ENCODE measurements at places on chromosomes 2 and 18.
A peak's percentile ranks its signal among the peaks of the same experiment; 100 is the strongest.

- DNase-seq = peak; percentile 31
Measured at GRCh38 chr2:112690853-112691401, 29.9 kb upstream of the NT5DC4 start.

DNA sequence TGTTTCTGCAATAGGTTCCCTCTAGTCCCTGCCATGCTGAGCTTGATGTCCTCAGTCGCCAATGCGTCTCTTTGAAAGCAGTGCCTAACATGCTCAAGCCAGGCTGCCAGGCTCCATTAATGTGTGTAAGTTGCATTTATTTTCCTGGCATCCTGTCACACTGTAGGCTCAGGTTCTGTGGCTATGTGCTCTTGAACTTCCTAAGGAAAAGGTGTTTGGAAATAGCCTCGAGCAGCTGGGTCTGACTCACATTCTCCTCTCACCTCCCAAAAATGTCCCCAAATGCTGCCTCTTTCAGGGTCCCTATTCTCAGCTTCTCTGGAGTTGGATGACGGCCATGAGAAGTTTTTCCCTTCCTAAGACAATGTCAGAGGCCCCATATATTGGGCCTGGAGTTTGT is 58.0 kb upstream of the SLC14A2 start:
- DNase-seq = no peak

- DNase-seq = no peak
Measured at GRCh38 chr2:100640431-100641124, 77.8 kb downstream of the PDCL3 start.

DNA sequence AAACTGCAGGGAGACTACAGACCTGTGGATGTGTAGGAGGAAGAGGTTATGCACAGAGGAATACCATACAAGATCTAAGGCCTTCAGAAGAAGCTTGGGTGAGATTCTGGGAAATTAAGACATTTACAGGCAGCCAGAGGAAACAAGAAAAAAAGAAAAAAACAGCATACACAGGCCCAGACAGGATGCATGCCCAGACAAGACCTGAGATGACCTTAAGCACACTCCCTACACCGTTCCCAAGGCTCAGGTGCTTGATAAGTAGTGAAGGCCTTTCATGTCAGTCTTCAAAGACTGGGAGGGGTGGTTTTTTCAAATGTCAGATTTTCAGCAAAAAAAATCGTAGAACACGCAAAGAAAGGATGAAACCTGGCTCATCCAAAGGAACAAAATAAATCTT is 83.0 kb downstream of the CCDC138 start:
- no peak for DNase-seq

GRCh38 chr2:11395389-11395788 is 51.0 kb upstream of the ROCK2 start:
- DNase-seq = no peak

GRCh38 chr2:6069381-6069780 is 377.2 kb downstream of the SOX11 start:
- no peak for DNase-seq

DNA sequence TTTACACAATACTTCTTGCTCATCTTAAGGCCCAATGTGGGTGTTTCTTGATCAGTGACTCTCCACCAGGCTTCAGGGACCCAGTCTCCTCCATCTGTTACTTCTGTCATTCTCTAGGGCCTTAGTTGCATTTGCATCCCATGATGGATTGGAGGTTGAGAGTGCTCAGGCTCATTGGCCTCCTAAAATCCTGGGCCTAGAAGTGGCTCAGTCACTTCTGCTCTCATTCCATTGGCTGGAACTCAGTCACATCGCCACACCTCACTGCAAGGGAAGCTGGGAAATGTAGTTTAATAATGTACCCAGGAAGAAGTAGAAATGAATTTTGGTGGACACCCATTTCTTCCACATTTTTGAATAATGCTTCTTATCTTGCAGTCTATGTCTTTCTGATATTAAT is 223.5 kb downstream of the HRH4 start:
- no peak for DNase-seq

DNA sequence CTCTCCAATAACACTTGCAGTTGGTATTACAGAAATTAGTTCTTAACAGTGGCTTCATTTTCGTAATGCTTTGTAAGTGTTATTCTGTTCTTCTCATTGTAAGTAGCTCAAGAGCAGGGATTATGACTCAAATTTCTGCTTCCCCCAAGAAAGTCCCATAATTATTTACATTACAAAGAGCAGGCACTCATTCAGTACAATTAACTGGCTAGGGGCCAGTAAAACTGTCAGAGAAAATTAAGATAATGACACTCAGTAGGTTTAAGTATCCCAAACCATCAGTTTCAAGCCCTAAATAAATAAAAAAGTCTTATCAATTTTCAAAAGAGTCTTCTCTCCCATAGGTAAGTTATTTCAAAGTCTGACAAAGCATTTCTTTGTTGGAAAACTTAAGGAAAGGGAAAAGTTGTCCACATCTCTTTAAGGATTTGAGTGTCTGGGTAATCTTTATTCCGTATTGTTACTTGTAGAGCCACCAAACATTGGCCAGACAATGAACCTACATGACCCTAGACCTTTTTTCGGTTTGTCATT is 137.1 kb downstream of the ARHGAP28 start:
- DNase-seq = no peak

GRCh38 chr2:150624001-150624401 is 136.5 kb upstream of the RND3 start:
- DNase-seq = peak; percentile 92

- no peak for DNase-seq
Measured at GRCh38 chr18:35289293-35289692, 736 bp downstream of the ZSCAN30 start.

- no peak for DNase-seq
Measured at GRCh38 chr2:75336451-75336850, 137.1 kb upstream of the TACR1 start.

- no peak for DNase-seq
Measured at GRCh38 chr2:143401861-143402260, 272.6 kb downstream of the ARHGAP15 start.

DNA sequence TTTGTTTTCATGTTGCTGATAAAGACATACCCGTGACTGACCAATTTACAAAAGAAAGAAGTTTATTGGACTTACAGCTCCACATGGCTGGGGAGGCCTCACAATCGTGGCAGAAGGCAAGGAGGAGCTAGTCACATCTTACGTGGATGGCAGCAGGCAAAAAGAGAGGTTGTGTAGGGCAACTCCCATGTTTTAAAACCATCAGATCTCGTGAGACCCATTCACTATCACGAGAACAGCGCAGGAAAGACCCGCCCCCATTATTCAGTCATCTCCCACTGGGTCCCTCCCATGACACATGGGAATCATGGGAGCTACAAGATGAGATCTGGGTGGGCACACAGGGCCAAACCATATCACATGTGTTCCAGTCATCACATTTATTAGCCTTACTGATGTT is 16.8 kb downstream of the AQP12A start:
- DNase-seq = no peak

- no peak for DNase-seq
Measured at GRCh38 chr2:9288681-9289338, 82.2 kb downstream of the ASAP2 start.

DNA sequence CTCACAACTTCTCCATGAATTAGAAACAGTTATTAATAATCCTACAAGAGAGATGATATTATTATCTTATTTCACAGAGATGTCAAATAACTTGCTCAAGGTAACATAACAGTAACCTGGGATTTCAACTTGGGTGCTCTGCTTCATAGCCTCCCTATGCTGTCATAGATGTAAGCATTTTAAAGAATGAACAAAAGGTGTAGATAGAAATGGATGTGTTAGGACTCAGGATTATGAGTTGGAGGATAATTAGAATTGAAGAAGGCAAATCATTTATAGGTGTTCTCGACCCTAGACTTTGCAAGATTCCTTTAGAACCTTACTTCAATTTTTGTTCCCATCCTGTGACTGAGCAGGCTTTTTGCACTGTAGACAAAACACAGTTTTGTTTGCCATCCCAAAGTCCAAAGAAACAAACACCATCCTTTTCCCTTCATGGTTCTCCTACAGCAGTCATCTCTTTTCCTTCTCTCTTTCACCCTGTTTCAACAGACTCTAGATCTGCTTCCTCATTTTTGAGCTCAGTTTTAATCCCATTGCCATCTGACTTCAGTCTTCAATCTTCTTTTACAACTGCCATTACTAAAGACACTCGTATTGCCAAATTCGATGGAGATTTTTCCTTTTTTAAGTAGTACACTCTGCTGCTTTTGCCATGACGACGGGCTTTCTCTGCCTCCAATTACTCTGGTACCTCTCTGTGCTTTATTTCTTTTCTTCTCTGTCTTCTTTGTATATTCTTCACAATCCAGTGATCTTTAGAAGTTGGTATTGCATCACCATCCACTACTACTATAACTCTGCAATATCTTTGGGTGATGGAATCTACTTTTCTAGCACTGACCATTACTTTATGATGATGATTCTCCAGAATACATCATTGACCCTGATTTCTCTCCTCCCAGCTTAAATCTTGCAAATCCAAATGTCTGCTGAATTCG is 4.5 kb downstream of the HNMT start:
- no peak for DNase-seq

DNA sequence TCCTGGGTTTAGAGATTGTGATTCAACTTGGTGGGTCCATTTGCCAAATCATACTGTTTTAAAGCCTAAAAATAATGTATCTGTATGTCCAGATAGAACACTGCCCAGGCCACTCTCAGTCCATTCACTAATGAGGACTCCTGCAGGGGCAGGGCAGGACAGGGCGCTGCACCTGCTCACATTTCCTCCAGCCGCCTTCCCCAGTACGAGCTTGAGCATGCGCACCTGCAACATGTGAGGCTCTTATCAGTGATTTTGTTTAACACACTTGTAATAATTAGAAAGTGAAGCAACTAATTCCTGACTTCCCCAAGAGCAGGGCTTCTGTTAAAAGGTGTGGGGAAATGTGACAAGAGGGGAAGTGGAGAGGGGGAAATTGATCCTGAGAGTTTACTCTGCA is 89.7 kb downstream of the AFF3 start:
- DNase-seq = no peak

DNA sequence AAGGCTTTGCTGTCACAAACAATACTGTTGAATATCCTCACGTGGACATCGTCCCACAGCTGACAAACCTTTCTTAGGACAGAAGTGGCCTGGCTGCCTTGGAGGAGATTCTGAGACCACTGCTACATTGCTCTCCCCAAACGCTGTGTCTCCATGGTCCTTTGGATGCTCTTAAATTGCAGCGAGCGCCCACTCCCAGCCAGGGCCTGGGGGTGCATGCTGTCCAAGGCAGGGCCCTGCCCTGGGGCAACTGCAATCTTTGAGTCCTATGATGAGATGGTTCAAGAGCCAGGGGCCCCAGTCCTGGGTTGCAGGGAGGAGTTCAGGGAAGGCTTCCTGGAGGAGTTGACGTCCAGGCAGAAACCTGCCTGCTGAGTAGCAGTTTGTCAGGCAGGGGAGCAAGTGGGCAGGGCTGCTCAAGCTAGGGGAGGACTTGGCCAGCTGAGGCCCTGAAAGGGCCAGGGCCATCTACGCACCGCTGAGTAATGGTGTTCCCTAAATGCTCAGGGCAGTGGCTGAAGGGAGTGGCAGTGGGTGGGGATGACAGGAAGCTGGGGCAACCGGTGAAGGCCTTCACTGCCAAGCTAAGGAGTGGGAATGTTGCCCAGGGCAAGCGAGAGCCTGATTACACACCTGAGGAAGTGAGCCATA is 10.8 kb upstream of the SDC1 start:
- DNase-seq = no peak

- no peak for DNase-seq
Measured at GRCh38 chr18:79211844-79212243, 142.7 kb downstream of the ATP9B start.

- no peak for DNase-seq
Measured at GRCh38 chr2:145235312-145235711, 715.4 kb upstream of the ZEB2 start.

DNA sequence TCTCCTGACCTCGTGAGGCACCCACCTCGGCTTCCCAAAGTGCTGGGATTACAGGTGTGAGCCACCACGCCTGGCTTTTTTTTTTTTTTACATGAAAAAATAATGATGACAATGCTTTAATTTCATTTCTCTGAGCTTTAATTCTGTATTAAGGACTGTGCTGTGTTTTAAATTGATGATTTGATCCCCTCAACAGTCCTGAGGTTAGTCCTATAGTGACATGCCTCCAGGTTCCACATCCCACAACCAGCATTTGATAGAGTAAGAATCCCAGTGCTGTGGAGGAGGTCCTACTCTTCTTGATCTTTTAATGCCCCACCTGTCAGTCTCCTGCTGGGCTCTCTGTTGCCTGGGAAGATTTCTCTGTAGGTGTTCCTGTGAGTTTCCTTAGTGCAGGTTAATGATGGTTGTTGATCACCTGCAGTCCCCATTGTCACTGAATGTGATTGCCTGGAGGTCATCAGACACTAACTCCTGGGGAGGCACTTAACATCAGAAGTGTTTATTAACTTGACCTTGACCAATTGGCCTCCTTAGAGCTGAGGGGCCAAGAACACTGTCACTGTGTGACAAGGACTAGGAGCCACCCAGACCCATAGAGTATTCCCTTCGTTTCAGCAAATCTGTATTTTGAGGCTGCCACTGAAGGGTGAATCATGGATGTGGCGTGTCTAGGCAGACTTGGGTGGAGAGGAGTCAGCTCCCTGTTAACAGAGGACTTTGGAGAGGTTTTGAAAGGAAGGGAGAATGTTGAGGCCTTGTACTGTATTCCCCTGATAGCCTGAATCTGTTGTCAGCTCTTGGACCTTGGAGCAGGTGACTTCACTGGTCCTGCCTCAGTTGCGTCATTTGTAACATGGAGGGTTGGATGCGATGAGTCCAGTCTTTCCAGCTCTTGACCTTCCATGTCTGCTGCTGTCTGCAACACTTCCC is 11.5 kb downstream of the ASAP2 start:
- DNase-seq = no peak

GRCh38 chr2:181957668-181958067 is 28.0 kb upstream of the PPP1R1C start:
- no peak for DNase-seq

- DNase-seq = no peak
Measured at GRCh38 chr2:201136889-201137321, 20.9 kb downstream of the CFLAR start.

DNA sequence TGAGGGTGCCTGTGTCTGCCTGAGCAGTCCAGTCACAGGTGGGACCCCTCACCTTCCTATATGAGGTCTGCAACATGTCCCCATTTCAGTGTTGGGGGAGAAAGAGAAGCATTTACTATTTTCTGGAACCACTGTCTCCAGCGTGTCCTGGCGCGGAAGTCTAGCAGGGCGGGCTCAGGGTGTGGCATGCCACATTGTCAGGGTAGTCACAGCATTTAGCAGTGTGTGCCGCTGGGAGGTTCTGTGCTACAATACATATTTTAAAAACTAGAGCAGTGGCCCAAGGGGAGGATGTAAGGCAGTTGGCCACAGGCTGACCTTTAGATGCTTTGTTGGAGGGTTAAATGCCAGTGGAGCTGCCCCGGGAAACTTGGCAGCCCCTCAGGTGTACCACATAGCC is 12.5 kb downstream of the UBE2F start:
- DNase-seq = no peak

DNA sequence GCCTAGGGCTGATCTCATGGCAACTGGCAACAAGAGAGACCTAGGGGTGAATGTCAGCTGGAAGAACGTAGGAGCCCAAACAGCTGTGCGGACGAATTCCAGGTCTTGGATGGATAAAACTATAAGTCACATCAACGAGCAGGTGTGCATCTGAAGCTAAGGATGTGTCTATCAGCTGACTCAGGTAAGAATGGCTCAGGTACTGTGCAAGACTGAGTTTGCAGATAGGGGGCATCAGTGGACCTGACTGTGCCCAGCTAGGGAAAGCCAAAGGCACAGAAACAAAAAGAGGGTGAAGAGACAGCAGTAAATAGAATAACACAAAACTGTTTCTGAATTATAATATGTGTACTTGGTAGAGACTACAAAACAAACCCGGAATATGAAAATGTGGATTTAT is 357.3 kb downstream of the ZEB2 start:
- DNase-seq = no peak
